ENCODE measurements at places on chromosomes 5 and 9.

- peak; percentile 46 for DNase-seq
These were observed 173.6 kb downstream of the FANCC start for GRCh38 chr9:95143591-95144561.

- DNase-seq, result no peak
These were observed 360.7 kb downstream of the ARHGEF28 start for GRCh38 chr5:73986729-73987128.

- no peak for DNase-seq
These were observed 1962.3 kb upstream of the CDH6 start for GRCh38 chr5:29231154-29231553.

DNA sequence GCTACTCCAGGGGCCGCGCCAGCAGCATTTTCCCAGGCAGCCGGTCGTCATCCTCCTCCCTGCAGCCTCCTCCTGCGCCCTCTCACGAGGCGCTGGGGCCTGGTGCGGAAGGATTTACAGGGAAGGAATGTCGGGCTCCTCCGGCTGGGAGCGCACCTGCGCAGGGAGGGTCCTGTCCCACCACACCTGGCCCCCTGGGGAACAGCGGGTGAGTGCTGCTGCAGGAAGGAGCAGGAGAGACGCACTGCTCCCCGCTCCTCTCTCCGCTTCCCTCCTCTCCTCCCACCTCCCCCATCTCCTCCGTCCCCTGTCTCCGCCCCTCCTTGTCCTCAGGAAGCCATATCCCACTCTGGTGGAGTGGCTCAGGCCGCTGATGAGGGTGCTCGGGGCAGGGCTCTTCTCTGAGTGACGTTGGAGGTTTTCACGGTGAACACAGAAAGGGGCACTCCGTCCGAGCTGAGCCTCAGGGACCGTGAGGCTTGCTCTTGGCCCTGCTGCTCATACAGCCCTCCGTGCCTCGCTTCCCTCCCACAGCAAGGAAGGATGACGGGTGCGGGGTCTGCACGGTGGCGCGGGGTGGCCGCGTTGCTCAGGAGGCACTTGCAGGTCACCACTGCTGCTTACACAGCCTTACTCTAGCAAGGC is 31.3 kb downstream of the IRX4 start:
- DNase-seq, result no peak

GRCh38 chr5:65654713-65655112 is 29.9 kb downstream of the SHLD3 start:
- no peak for DNase-seq

GRCh38 chr5:128693764-128694163 is 155.7 kb upstream of the FBN2 start:
- DNase-seq, result no peak

- no peak for DNase-seq
These were observed 251.5 kb downstream of the COX7C start for GRCh38 chr5:86869268-86869667.

DNA sequence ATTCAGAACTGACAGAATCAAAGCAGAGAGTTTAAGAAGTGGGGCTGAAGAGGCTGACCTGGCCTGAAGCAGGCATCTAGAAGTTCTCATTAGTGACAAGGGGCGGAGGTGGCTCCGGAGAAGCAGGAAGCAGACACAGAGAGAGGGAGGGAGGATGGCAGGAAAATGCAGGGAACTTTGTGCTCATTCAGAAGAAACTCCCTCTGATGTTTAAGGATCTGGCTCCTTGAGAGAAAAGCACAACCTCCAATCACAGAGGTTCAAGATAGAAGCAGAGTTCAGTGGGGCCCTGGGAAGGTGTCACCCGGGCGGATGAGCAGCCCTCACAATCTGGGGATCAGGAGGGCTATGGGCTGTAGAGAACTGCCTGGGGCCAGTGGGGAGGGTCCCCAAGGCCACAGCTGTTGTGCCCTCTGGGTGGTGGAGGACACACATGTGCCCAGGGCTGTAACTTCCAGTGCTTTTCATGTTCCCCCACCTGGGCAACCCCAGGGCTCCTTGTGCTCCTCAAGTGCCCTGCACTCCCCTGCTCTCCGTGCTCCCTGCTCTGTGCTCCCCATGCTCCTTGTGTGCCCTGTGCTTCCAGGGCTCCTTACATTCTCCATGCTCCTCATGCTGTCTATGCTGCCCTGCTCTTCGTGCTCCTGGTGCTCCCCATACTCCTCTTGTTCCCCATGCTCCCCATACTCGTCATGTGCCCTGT is 51.4 kb downstream of the TRIP13 start:
- DNase-seq, result no peak

DNA sequence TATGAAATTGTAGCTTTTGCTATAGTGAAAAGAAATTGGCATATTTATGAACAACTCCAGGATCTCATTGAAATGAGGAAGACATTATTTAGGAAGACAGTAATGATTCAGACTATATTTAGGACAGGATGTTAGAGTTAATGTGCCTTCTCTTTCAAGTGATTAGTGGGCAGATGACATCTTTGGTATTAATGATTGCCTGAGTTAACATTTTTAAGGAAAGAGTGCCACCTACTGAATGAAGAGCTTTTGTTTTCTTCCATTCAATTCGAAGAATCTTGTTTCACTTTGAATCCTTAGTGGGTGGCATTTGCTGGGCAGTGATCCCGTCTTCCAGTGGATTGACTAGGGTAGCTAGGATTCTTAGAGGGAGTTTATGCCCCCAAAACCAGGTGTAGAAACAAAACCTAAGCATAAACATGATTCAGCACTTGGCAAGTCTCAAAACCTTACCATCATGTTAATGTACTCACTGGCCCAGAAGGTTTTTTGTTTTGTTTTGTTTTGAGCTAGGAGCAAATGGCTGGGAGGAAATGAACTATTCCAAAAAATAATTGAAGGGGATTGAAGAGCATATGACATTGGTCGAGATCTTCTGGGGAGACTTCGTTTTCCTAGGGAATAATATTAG is 23.2 kb downstream of the MAP3K1 start:
- DNase-seq, result no peak

GRCh38 chr5:180130876-180131740 is 59.5 kb upstream of the RNF130 start:
- peak; percentile 32 for DNase-seq

DNA sequence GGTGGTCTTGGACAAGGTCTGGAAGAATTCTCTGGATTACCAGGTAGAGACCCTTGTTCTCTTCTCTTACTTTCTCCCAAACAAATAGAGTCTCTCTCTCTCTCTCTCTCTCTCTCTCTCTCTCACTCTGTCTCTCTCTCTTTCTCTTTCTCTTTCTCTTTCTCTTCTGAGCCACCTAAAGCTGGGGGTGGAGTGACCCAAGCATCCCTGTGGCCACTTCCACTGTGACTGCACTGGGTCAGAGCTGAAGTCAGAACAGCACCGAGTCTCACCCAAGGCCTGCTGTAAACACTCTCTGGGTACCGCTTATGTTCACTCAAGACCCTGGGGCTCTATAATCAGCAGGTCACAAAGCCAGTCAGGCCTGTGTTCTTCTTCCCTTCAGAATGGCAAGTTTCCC is 513.7 kb downstream of the EBF1 start:
- DNase-seq, result no peak

DNA sequence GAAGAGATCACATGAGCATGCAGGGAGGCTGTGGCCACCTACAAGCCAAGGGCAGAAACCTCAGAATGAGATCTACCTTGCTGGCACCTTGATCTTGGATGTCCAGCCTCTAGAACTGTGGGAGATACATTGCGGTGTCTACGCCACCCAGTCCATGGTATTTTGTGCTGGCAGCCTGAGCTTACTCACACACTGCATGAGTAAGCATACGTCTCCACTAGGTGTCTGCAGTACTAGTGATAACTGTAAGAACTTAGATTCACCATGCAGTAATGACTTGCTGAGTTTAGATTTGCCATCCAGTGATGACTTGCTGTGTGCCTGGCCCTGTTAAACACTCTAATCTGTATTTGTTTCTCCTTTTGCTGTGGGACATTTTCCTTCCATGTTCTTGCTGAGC is 417.7 kb downstream of the GADD45G start:
- DNase-seq, result no peak
